ENCODE measurements at places on chromosomes 2 and 18. TPM values are rescaled to one million over a fixed set of nuclear protein-coding genes. Genes with fewer than 3 reads are reported as not detected.

- no peak for ATAC-seq
These were observed 17.7 kb downstream of the MSTN start for GRCh38 chr2:190044866-190045265.

GRCh38 chr2:95287806-95288205 is 9.3 kb upstream of the KCNIP3 start:
- ATAC-seq: no peak

GRCh38 chr18:71374294-71375000 is 1085.6 kb downstream of the SOCS6 start:
- no peak for ATAC-seq

The PRKAG3 gene
- not detected for total RNA-seq

Data from motor neuron (in vitro differentiated cells).